ENCODE measurements at places on chromosomes 12 and 14. TPM values are rescaled to one million over a fixed set of nuclear protein-coding genes. Genes with fewer than 3 reads are reported as not detected.

GRCh38 chr12:6463858-6464257 is 6.6 kb downstream of the VAMP1 start:
- no peak for DNase-seq

KRT77 gene
- total RNA-seq, result not detected

DNA sequence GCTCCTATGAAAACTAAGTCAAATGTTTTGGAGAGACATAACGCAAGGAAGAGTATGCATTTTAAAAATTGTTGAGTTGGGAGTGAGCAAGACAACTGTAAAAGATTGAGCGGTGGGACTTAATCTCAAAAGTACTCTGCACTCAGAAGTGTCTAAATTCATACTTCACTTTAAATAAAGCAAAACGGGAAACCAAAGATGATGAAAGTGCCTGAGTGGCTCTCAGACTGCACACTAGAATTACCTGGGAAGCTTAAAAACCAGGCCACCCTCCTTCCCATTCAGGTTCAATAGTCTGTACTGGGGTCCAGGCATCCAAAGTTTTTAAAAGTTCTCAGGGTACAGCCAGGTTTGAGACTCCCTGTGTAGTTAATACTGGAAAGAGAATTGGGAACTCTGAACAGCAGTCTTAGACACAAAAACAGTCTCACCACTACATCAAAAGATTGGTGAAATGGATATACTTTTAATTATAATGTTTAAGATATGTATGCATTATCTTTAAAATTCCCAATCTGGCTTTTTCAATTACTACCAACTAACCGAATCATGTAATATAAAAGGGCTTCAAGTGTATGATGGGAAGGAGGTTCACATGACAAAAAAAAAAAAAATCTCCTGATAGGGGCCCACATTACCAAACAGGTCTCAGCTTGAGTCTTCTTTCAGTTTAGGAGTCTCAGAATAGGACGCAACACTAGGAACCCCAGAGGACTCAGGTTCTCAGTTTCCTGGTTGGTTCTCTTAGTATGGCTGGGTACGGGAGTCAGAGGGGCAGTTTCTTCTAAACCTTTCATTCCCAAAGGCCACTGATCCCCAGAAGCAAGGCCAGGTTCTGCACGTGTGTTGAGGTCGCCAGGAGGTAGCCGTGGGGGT is 1.0 kb downstream of the HOMEZ start:
- DNase-seq, result no peak

DNA sequence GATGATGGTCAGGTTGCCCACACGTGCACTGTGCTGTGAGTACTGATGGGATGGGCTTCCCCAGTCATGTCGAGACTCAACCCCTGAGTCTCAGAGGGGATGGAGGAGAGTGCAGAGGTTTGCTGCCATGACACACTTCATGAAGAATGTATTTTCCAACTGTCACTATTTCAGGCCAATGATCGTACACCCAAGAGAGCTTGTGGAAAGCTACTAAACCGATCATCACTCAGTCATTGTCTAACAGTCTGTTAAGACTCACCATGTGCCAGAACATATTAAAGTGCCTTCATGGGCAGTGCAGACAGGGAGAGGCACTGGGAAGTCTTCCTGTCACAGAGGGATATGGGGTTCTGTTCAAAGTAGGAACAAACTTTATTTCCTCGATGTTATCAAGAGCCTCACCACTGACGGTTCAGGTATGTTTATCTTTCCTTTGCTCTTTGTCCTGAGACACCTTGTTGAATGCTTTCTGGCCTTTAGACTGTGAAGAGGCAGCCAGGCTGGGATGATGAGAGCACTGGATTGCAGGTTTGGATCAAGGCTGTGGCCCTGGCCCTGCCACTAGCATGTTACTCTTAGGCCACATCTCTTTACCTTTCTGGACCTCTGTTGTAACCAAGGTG is 41.6 kb upstream of the NTF3 start:
- DNase-seq, result no peak

DNA sequence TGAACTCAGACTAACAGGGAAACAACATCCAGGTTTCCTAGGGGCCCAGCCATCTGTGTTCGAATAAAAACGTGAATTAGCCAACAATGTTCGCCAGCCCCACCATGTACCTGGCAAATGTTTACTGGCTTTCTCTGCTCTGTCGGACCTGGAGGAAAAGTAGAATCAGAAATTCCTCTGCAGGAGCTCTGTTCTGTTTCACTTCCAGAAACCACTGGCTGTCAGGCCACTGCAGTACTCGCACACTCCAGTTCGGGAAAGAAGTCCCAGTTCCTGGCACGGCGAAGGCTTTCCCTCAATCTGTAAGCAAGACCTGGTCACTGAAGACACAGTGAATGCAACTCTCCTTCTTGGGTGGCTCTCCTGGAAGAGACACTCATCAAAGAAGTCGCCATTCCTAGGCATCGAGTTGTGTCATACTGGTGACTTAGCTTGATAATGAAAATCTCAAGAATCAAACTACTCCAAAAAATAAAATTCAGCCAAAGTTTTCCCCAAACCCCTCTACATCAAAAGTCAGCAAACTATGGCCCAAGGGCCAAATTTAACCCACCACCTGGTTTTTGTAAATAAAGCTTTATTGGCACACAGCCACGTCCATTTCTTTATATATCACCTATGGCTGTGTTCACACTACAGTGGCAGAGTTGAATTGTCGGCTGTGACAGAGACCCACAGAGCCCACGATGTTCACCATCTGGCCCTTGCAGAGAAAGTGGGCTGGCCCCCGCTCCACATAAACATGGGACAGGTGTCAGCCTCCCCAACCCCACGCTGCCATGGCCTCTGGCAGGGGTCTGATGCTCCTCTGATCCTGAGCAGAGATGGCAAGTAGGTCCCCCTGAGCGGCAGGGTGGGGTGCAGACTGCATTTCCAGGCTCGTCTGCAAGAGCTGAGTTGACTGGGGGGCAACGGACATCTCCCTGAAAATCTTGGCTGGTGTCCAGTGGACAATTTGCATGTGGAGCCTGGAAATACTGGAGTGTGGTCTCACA is 189.2 kb upstream of the DIO3 start:
- DNase-seq, result no peak

DNA sequence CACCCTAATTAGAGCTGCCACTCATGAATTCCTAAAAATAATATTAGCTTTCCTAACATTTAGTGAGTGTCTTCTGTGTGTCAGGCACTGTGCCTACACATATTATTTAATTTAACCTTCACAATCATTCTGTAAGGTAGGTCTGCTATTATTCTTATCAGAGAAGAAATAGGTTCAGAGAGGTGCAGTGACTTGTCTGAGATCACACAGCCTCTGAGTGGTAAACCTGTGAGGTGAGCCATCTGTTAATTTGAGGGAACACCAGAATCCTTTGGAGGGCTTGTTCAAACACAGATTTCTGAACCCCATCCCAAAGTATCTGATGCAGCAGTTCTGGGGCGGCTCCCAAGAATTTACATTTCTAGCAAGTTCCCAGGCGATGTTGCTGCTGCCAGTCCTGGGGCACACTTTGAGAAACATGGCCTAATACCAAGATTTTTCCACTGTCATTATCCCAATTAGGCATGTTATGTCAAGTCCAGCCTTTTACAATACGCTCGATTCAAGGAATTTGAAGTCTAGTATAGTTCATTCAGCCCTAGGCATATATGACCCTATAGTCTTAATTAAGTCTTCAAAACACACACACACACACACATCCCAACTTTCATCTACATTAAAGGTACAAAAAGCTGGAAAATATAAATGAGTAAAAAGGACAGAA is 19.9 kb upstream of the COX6A1 start:
- DNase-seq, result no peak

EXOC3L4 gene
- total RNA-seq, result 0.42 TPM

DNA sequence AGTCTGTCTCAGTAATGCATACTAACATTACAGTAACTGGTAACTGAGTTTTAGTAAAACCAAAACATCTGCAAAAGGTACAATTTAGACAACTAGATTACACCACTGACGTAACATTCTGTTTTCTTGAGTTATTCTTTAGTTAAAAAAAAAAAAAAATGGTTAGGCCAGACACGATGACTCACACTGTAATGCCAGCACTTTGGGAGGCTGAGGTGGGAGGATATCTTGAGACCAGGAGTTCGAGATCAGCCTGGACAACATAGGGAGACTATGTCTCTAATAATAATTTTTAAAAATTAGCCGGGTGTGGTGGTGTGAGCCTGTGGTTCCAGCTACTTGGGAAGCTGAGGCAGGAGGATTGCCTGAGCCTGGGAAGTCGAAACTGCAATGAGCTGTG is 34.1 kb downstream of the AP5M1 start:
- DNase-seq, result no peak

DNA sequence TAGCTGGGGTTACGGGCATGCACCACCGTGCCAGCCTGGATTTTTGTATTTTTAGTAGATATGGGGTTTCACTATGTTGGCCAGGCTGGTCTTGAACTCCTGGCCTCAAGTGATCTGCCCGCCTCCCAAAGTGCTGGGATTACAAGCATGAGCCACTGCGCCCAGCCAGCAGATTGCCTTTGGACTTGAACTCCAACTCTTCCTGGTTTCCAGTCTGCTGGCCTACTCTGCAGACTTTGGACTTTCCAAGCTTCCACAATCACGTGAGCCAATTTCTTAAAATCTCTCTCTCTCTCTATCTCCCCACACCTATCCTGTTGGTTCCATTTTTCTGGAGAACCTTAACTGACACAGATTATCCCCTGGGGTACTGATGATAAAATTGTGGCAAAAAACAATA is 55.0 kb downstream of the EMP1 start:
- DNase-seq, result no peak

RNF212B gene
- total RNA-seq, result 0.39 TPM

DNA sequence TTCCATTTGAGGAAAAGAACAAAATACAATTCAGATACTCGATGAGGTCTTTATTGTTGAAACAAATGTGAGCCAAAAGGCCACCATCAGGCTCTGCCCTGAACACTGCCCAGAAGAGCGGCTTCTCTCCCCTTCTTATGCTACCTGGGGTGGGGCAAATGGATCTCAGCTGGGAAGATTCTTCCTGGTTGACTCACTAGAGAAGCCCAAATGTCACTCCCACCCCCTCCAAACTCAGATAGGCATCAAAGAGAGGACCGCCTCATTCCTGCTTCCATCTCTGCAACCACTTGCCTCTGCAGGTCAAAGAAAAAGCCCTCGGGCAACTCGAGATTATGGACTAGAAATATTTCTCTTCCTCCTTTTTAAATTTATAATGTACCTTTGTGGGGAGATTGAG is 55.8 kb downstream of the TBX3 start:
- DNase-seq, result peak; percentile 39

GPR84 gene
- not detected for total RNA-seq

- DNase-seq, result peak; percentile 42
Measured at GRCh38 chr14:32201816-32202490, at the start of gene RNU6-7. TSS of gene RNU6-7 (plus strand) at chr14:32202045.

- no peak for DNase-seq
Measured at GRCh38 chr12:110312581-110313360, 31.7 kb downstream of the ATP2A2 start.

DNA sequence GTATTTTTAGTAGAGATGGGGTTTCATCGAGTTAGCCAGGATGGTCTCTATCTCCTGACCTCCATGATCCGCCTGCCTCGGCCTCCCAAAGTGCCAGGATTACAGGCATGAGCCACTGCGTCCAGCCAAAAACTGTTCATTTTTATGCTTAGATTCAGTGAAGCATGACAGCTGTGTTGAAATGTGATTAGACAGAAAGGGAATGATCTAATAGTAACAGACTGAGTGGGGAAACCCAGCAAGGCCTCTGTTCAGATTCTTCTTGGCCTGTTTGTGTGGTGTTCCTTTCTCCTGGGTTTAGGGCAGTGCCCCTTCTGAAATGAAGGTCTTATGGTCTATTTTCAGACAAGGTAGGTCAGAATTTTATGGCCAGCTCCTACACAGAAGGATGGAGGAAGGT is 11.8 kb upstream of the ABCD4 start:
- DNase-seq, result no peak

- DNase-seq, result no peak
Measured at GRCh38 chr12:113322343-113322742, 12.6 kb downstream of the SLC8B1 start.

- no peak for DNase-seq
Measured at GRCh38 chr14:80627745-80628144, 313.8 kb downstream of the CEP128 start.

- DNase-seq, result no peak
Measured at GRCh38 chr14:60965402-60965801, 15.5 kb downstream of the TRMT5 start.

DNA sequence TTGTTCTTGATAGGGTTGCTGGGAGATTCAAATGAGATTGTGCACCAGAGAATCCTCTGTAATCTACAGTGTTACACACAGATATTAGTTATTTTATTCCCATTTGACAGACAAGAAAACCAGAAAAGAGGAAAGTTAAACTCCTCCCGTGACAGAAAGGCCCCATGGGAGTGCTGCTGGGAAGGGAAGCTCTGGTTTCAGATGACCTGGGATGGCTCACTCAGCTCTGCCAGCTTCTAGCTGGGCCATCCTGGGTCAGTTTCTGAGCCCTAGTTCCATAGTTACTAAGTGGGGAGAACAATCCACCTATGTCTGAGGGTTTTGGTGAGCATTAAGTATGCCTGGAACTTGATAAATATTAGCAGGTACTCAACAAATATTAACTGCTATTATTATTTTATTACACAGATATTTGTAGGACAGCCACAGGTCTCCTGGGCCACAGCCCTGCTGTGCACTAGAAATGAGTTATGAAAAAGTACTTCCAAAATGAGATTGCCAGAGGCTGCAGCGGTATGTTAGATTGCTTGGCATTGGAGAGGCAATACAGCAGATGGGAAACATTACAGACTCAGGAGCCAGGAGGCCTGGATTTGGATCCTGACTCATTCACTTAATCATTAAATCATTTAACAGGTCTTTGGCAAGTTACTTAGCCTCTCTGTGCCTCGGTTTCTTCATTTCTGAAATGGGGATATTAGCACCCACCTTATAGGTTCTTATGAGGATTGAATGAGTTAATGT is 47.1 kb upstream of the STON2 start:
- no peak for DNase-seq

ADAM20 gene
- 0.28 TPM for total RNA-seq

DNA sequence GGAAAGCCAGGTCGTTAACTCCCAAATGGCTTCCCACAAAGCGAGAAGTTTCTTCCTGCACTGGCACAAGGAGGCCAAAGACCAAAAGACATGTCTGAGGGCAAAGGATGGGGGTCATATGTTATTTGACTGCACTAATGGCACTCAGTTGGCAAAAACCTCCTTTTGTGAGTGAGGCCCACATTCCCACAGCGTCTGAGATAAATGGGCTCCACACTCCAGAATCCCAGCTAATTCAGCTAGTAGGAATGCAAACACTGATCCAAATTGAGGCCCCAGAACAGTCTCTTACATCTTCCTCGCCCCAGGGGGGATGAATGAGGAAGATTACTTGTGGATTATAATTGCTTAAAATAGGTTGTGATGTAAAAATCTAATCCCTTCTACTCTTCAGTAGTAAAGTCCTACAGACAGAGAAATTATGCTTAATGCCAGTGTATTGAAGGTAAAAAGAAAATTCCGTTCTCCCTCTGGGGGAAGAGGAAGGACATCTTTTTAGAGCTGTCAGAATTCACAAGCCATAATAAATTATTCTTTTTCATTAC is 86.4 kb upstream of the PIWIL1 start:
- no peak for DNase-seq

- no peak for DNase-seq
Measured at GRCh38 chr14:56321861-56322260, 203.7 kb downstream of the PELI2 start.
